ENCODE measurements at places on chromosomes 4 and X. TPM values are rescaled to one million over a fixed set of nuclear protein-coding genes. Genes with fewer than 3 reads are reported as not detected.

Gene C4orf51
- not detected for total RNA-seq

DNA sequence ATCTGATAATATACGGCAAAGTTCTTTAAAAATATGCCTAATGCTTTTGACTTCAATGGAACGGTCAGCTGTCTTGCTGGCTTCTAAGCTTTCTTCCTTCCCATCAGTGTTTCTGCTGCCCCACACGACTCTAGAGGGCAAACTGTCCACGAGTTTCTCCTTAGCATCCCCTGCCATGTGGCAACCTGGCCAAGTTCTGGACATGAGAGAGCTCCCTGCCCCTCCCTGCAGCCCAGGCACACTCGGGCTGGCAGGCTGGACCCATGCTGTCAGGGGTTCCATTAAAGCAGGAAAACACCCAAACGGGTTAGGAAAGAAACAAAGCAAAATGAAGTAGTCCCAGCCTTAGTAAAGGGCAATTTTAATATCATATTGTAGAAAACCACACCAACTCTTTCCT is 38.8 kb downstream of the KDR start:
- no peak for DNase-seq

GRCh38 chr4:71732706-71733105 is 51.2 kb downstream of the GC start:
- no peak for DNase-seq

DNA sequence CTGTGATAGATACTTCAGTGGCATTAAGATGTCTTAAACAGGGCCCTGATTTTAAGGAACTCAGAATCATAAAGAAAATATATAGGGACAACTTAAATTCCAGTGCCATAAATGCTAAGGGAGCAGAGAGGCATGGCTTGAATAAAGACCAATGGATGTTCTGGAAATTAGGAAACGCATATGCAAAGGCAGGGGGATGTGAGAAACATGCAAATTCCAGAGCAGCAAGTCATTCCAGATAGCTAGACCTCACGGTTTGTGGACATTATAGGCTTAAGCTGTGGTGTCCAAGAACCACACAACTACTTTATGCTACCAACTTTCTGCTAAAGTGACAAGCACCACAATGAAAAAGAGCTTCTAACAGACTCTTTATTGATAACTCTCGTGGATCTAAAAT is 132.6 kb upstream of the ANK2 start:
- DNase-seq, result peak; percentile 73

Gene ADH6
- total RNA-seq, result not detected

Gene STATH
- not detected for total RNA-seq

Gene CBLL2
- under 0.01 TPM for total RNA-seq

GRCh38 chr4:15340902-15341732 is 86.7 kb upstream of the C1QTNF7 start:
- no peak for DNase-seq

- peak; percentile 62 for DNase-seq
Observed at GRCh38 chr4:145939441-145939750, 773 bp upstream of the ZNF827 start.

DNA sequence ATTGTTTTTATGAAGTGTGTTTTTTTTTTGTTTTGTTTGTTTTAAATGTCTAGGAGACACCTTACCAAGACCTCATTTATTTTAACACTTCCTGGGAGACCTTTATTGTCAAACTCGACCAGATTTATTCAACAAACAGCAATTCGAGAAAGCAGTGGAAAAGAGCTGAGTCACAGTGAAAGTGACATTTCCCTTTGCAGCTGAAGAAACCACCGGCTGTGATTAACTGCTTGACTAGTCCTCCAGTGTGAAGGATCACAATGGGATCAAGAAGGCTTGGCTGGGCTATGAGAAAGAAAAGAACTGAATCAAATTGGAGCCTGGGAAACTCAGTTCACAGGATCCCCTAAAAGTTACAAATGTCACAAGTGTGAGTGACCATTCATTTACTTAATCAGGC is 11.9 kb upstream of the ADH7 start:
- DNase-seq, result peak; percentile 27

Gene MND1
- 2.7 TPM for total RNA-seq

GRCh38 chrX:48918301-48918642 is 552 bp downstream of the PIM2 start:
- no peak for DNase-seq
